ENCODE measurements at places on chromosomes 1 and 21.

DNA sequence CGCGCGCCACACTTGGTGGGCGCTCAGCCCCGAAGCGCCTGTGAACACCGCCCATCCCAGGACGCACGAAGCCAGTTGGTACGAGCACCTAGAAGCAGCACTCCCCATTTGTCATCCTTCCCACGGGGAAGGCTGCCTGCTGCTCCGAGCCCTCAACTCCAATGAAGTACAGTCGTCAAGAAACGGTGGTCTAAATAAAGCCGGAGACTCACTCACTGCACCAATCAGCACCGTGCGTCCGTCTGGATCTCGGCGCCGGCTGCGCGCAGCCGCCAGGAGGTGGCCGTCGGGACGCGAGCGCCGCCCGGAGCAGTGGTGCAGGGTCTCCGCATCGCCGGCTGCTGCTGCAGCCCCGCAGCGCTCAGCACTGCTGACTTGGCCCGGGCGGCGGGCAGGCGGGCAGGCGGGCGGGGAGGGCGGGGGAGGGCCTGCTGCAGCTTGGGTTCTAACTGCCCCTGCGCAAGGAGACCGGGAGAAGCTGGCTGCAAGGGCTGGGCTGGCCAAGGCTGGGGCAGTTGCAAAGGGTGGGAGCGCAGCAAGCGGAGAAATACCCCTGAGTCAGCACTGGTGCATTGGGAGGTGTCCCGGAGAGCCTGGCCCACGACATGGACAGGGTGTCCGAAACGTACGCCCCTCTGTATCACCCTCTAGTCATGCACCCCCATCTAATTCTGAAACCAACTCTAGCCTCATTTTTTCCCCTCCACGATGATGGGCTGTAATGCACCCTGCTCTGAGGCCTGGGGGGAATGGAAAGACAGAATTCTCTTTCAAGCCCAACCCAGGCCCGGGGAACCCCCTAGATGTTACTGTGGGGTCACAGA, 35.8 kb upstream of the H6PD start:
- no peak for DNase-seq
- H3K4me1 ChIP-seq: peaks cover 5% of the 10 kb centered on the region
- H3K27me3 ChIP-seq: peaks cover 62% of the 10 kb centered on the region

DNA sequence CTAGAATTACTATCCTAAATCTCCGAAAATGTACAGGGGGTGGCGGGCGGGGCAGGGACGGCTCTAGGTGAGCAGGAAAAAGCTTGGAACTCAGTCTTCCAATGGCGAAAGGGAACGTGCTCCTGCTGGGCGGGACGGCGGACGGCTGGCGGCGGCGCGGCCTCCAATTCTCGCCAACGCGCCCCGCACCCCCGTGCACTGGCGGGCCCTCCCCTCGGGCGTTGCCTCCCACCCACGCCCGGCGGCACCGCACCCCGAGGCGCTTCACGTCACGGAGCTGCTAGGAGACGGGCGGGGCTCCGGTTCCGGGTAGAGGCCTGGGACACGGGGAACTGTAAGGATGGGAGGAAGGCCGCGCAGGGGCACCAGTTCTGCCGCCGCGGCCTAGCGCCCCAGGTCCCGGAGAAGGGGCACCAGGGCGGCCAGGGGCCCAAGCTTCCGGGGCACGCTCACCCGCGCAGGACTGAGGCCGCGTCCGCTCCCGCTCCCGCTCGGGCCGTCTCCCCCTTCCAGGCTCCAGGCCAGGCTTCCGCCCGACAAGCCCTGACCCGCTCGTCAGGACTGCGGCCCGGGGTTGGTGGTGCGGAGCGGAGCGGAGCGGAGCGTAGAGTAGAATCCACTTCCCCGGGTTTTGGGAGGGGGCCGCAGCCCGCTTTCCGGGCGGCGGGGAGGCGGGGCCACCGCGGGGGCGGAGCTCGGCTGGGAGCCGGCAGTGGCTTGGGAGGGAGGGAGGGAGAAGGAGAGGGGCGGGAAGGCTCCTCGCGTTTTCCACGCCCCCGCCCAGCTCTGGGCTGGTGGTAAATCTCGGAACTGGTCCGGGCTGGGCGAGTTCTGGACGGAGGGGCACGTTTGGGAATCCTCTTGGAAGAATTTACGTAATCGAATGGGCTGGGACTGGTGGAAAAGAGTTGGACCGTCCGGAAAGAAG, at the start of gene DDX59:
TSS of gene DDX59 (minus strand) at position 594 of the 928 bp plus-strand sequence. CDS start 3,167 bp downstream, outside the sequence.
- H3K27ac ChIP-seq: no peak within 1 kb of the TSS
- peak within 1 kb of the TSS; percentile 100 for H3K4me3 ChIP-seq
- H3K36me3 ChIP-seq: no peaks in the 10 kb centered on the region
- H3K27me3 ChIP-seq: no peaks in the 10 kb centered on the region
- no peaks in the 10 kb centered on the region for H3K4me1 ChIP-seq

DNA sequence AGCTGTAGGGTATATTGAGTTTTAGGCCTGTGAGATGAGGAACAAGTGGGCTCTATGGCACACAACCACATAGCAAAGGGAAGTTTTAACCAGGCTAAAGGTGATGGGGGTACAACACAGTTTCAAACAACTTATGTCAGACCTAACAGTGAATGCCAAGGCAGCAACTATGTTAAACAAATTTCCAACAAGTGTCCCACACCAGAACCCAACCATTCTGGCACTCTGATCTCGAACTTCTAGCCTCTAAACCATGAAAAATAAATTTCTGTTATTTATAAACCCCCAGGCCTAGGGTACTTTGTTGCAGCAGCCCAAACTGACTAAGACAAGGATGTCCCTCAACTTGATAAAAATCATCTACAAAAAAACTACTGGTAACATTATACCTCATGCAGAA, 52.3 kb upstream of the INSL5 start:
- H3K36me3 ChIP-seq: no peaks in the 10 kb centered on the region

GRCh38 chr1:110059133-110059863, 11.2 kb downstream of the ALX3 start:
- H3K36me3 ChIP-seq: peaks cover 18% of the 10 kb centered on the region
- H3K27ac ChIP-seq: no peak overlapping the region
- H3K4me1 ChIP-seq: no peaks in the 10 kb centered on the region
- H3K4me3 ChIP-seq: no peak overlapping the region

GRCh38 chr1:243217349-243217748, 37.7 kb downstream of the CEP170 start:
- H3K4me3 ChIP-seq: no peak overlapping the region
- H3K27ac ChIP-seq: no peak overlapping the region
- no peaks in the 10 kb centered on the region for H3K4me1 ChIP-seq
- H3K27me3 ChIP-seq: no peaks in the 10 kb centered on the region
- no peaks in the 10 kb centered on the region for H3K36me3 ChIP-seq
- DNase-seq: no peak

- no peaks in the 10 kb centered on the region for H3K27me3 ChIP-seq
- H3K27ac ChIP-seq: no peak overlapping the region
- H3K36me3 ChIP-seq: no peaks in the 10 kb centered on the region
- DNase-seq: no peak
- H3K4me3 ChIP-seq: no peak overlapping the region
Measured at GRCh38 chr21:23016617-23017016, 2018.4 kb downstream of the NCAM2 start.

GRCh38 chr1:225746361-225747179, 31.1 kb upstream of the SRP9 start:
- DNase-seq: peak; percentile 58
- no peaks in the 10 kb centered on the region for H3K27me3 ChIP-seq
- no peak overlapping the region for H3K27ac ChIP-seq
- H3K36me3 ChIP-seq: no peaks in the 10 kb centered on the region

DNA sequence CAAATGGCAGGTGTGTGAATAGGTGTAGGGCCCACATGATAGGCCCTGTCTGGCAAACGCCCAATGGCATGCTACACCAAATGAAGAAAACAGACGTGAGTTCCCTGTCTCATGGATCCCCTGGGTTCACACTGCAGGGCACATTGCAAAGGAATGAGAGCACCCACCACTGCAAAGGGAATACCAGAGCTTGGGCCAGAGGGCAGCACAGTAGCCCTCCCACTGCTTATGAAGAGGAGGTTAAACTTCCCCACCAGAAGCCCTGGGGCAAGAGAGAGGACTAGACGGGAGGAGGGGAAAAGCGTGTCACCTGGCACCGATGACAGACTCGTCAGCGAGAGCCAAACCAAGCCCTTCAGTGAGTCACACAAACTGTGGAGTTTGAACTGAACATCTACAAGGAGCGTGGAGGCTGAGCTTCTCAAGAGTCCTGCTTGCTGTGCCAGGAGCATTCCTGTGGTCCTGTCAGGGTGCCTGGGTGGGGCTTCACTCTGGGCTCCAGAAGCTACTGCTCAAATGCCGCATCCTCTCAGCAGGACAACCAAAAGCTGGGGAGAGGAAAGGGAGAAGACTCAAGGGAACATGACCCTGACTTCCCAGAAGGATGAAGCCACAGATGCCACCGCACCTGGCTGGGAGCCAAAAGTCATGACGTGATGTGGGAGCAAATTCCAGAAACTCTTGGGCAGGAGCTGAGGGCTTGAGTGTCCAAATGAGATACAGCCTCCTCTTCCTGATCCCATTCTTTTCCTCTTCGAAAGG, 61.1 kb downstream of the TOMM20 start:
- H3K4me3 ChIP-seq: no peak overlapping the region
- H3K27ac ChIP-seq: no peak overlapping the region
- H3K4me1 ChIP-seq: peaks cover 1% of the 10 kb centered on the region
- H3K27me3 ChIP-seq: no peaks in the 10 kb centered on the region

GRCh38 chr1:187203257-187203656, 374.5 kb downstream of the PLA2G4A start:
- no peaks in the 10 kb centered on the region for H3K27me3 ChIP-seq
- H3K27ac ChIP-seq: no peak overlapping the region
- H3K4me3 ChIP-seq: no peak overlapping the region
- H3K36me3 ChIP-seq: no peaks in the 10 kb centered on the region
